Kidney glomerular epithelial cell (primary cell): ENCODE measurements at places on chromosomes 7 and 10.
A peak's percentile ranks its signal among the peaks of the same experiment; 100 is the strongest.

DNA sequence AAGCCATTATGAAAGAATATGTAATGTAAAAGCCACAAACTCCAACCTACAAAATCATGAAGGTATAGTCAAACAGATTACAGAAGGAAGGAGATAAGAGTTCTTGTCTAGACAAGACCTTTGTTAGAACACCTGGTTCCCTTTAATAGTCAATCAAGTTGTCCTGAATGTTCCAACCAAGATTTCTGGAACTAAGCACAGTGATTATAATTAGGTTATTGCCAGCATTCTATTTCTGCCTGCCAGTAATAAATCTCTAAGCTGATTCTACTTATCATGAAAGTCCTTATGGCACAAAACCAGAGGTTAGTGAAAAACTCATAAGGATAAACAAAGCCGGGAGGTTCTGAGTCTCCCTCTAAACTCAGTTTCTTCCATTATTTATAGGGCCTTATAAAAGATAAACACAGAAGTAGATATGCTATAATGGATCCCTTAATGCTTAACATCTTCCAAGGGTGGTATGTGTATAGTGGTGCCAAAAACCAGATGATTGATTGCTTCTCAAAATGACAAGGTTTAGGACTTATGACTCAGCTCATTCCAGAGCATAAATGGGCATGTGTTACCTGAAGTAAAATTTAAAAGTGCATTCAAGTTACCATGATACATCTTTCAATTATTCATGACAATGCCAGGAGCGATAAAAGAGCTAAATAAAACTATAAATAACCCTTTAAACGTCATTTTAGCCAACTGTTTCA, 237.2 kb downstream of the CSTF2T start:
- DNase-seq, result peak; percentile 1

- no peak for DNase-seq
Observed at GRCh38 chr7:28346676-28347363, 65.5 kb upstream of the CREB5 start.

DNA sequence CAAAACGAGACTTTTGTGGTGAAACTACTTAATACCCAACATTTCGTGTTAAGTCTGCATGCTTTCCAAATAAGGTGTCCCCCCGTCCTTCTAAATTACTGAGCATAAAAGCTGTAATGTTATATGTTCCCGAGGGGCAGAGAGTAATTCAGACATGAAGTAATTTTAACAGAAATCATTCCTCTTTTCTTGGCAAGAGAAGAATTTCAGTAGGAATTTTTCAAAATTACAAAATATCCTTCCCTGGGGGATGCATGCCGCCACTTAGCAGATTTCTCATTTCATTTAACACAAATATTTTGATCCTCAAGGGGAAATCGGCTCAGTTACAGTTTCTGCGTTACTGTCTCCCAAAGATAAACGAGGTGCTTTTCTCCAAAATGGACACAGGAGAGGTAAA, 213.2 kb upstream of the RHOBTB1 start:
- DNase-seq, result no peak

- DNase-seq, result no peak
Observed at GRCh38 chr7:12827219-12827821, 139.9 kb downstream of the ARL4A start.

GRCh38 chr10:109593682-109594081, 329.6 kb downstream of the XPNPEP1 start:
- DNase-seq, result no peak

DNA sequence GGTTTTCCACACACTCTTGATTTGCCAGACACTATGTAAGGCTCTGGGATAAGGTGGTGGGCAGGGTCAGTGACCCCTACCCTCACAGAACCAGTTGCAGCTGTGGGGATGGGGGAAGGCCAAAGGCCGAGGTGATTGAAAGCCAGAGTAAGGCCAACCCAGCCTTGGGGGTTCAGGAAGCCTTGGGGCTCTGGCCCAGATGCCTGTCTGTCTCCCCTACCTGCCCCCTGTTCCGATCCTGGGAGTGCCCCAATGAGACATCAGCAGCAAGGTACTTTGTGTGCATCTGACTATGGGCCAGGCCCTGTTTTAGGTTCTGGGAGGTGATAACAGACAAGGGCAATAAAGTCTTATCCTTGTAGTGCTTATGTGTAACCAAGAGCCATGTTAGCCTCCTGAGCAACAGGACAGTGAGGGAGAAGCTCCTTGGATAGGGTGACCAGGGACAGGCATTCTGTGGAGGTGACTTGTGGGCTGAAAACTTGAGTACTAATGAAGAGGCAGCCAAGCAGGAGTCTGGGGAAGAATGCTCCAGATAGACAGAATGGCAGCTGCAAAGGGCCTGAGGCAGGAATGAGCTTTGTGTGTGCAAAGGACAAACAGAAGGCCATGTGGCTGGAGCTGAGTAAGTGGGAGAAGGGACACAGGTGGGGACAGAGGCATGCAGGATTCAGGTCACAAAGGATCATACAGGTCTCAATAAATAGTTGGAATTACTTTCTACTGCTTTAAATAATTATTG, 35.4 kb downstream of the TSPAN14 start:
- no peak for DNase-seq

GRCh38 chr10:118204292-118204943, 137.7 kb downstream of the FAM204A start:
- DNase-seq, result no peak

- no peak for DNase-seq
Observed at GRCh38 chr7:133815611-133816210, 311.4 kb upstream of the LRGUK start.

DNA sequence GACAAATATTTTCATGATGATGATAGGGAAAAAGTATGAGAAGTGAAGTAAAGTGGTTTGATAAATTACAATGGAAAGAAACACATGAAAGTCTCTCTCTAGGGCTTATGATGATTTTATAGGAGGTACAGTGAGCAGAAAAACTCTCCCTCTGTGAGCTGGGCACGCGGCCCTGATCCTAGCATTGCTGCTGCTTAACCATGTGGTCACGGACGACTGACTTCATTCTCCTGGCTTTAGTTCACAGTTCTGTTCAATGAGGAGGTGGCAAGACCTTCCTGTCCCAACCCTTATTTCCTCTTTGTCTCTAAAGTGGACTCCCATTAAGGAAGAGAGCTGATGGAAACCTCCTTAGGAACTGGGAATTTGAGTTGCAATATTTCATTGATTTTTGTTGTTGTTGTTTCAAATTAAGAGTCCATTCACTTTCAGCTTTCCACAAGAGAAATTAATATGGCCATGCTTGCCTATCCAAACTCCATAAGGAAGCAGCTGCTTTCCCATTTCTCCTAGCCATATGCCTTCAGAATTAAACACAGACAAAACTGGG, 8.2 kb upstream of the PON3 start:
- peak; percentile 40 for DNase-seq

- no peak for DNase-seq
Observed at GRCh38 chr10:130487566-130487965, 351.4 kb downstream of the GLRX3 start.

- DNase-seq, result no peak
Observed at GRCh38 chr7:138773817-138774216, 24.0 kb upstream of the TMEM213 start.

DNA sequence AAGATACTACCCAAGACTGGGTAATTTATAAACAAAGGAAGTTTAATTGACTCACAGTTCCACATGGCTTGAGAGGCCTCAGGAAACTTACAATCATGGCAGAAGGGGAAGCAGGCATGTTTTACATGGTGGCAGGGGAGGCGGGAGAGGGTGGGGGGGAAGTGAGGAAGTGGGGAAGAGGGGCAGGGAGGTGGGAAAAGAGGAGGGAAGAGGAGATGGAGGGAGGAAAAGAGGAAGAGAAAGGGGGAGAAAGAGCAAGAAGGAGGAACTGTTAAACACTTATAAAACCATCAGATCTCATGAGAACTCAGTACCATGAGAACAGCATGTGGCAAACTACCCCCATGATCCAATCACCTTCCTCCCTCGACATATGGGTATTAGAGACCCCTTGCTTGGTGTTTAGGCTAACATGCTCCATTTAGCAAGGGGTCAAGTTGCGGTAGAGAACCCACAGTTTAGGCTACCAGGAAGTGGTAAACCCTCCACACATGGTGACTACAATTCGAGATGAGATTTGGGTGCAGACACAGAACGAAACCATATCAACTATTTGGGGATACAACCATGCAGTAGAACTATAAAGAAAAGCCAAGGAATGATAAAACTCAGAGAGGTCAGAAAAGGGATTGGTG, 3.5 kb upstream of the LMBR1 start:
- no peak for DNase-seq

DNA sequence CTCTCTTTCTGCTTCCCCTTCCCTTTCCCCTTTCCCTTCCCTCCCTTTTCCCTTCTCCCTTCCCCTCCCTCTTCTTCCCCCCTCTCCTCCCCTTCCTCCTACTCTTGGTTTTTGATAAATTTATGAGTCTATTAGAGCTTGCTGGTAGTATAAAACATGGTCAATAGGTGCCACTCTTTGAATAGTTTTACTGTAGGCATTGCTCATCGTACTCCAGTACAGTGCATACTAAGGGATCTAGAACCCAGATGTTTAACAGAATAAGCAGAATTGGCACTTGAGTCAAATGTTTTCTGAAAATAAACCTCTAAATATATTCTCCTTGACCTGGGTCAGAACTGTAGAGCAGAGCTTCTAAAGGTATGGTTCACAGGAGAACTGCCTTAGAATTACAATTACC, 126.7 kb downstream of the SORCS3 start:
- no peak for DNase-seq

DNA sequence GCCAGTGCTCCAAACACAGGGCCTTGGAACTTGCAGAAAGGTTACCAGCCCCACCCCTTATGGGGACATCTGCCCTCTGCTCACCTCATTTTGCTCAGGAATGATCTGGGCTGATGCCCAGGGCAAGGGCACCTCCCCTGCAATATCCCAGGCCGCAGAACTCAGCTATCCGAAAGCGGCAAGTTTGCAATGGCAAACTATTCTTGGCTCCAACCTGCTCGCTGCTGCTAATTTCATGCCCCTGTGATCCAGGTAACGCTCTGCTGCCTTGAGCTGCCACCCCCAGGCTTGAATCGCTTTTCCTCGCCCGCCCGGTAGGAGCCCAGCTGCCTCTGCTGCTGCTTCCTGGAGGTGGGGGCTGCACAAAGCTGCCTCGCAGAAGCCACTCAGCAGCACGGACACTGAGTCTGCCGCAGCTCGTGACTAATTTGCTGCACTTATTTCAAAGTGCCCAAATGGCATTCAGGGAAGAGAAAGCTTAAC, 18.2 kb downstream of the SLC29A3 start:
- peak; percentile 59 for DNase-seq

GRCh38 chr10:11178606-11179515, 161.2 kb downstream of the CELF2 start:
- no peak for DNase-seq

DNA sequence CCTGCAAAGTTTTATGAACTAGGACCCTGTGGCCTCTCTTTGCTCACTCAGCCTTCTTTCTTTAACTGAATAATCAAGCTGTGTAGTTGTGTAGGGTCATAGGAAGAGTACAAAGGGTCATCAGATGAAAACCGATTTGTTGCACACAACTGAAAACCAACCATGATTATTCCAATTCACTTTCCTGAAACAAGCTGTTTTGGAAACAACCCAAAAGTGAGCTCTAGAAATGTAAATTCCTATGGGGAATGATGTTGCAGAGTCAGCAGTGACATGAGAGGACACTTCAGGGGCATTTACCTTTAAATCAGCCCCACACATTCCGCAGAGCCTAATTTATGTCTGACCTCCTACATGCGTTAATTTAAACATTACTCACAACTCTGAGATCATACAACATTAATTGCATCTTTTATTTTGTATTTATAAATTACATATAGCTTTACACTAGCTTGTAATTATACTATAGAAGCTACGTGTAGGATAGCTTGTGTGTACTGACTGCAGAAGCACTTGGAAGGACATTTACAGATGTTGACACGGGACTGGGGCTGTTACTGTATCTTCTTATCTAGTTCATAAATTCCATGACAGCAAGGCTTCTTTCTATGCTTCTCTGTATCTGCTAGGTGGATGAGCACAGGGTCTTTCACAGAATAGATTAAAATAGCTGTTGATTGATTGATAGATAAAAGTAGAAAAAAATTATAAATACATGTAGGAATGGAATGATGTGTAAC, 139.9 kb upstream of the AKR1E2 start:
- peak; percentile 97 for DNase-seq

GRCh38 chr7:52061666-52062065, 745.1 kb upstream of the COBL start:
- no peak for DNase-seq

GRCh38 chr10:78770167-78771090, 298.3 kb upstream of the ZMIZ1 start:
- no peak for DNase-seq

GRCh38 chr7:67659091-67659490, 662.5 kb downstream of the TYW1 start:
- peak; percentile 6 for DNase-seq

- no peak for DNase-seq
Observed at GRCh38 chr10:128180843-128181242, 54.6 kb upstream of the MKI67 start.

GRCh38 chr10:77605466-77605865, 32.1 kb downstream of the KCNMA1 start:
- DNase-seq, result no peak

GRCh38 chr7:17492437-17492836, 194.0 kb downstream of the AHR start:
- no peak for DNase-seq

DNA sequence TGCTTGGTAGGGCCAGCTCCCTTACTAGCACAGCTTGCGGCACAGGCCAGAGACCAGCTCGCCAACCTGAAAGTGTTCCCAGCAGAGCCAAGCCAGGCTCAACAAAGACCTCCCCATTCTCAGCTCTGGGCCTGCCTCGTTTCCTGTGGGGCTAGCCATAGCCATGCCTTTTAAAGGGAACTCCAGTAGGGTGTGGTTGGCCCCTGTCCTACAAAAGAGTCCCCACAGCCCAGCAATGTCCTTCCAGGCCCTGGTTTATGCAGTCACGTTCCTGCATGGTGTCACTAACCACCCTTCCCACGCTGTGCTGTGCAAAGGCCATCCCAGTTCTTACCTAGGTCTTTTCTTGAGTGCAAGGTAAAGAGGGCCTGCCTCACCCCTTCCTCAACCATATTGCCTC, 87.8 kb upstream of the LRRC4 start:
- no peak for DNase-seq

GRCh38 chr10:107649249-107649648, 484.7 kb upstream of the SORCS1 start:
- no peak for DNase-seq

GRCh38 chr7:17690030-17690429, 250.3 kb downstream of the SNX13 start:
- peak; percentile 93 for DNase-seq

DNA sequence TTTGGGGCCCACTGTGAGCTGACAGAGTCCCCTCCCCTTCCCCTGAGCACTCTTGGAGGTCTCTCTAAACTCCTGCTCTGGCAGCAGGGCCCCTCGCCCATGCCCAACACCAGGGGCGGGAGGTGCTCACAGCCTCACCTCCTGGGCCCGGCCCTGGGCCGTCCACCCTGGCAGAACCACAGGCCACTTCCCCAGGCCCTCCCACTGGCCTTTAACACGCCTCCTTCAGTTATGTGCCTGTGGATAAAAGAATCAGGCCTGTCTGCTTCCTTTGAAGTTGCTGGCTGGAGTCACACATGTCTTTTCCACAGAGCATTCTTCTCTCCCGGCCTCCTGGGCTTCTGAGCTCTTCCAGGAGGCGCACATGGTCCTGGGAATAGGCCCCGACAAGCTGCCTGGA, 10.2 kb downstream of the MYL10 start:
- no peak for DNase-seq
